ENCODE measurements at places on chromosomes 5 and 9.

DNA sequence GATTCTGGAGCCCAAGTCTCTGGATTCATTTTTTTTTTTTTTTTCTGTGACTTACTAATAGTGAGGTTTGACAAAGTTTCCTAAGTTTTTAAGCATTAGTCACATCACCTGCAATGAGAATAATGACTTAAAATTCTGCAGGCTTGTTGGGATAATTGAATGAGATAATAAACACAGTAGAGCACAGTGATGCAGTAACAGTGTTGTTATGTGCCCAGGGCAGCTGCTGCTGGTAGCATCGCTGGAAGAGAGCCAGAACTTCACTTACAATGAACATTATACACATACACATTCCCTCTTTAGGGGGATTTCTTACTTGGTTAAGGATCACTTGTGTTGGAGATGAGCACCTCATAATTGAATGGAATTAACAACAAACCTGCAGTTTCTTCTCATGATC, 78.9 kb downstream of the ALDH7A1 start:
- no peak overlapping the region for H3K4me3 ChIP-seq
- H3K27ac ChIP-seq, result no peak overlapping the region
- no peak for DNase-seq
- no peaks in the 10 kb centered on the region for H3K27me3 ChIP-seq

GRCh38 chr5:87188391-87188790, 79.3 kb upstream of the RASA1 start:
- no peaks in the 10 kb centered on the region for H3K4me1 ChIP-seq
- H3K27me3 ChIP-seq, result no peaks in the 10 kb centered on the region
- H3K27ac ChIP-seq, result no peak overlapping the region
- H3K36me3 ChIP-seq, result no peaks in the 10 kb centered on the region

GRCh38 chr5:97923997-97924396, 741.0 kb upstream of the RIOK2 start:
- H3K4me1 ChIP-seq, result no peaks in the 10 kb centered on the region
- no peak overlapping the region for H3K27ac ChIP-seq
- DNase-seq, result no peak
- no peaks in the 10 kb centered on the region for H3K36me3 ChIP-seq

GRCh38 chr9:135165756-135166519, 78.5 kb downstream of the OLFM1 start:
- no peaks in the 10 kb centered on the region for H3K36me3 ChIP-seq
- H3K4me3 ChIP-seq, result no peak overlapping the region
- no peak for DNase-seq

Data from transverse colon (tissue), 4 donors.